ENCODE measurements at places on chromosomes 3 and 15.

GRCh38 chr3:108037770-108038169 lies 53.1 kb downstream of the CD47 start:
- no peak for DNase-seq

- no peak for DNase-seq
Observed at GRCh38 chr3:8492744-8493511, 8.7 kb upstream of the LMCD1 start.

DNA sequence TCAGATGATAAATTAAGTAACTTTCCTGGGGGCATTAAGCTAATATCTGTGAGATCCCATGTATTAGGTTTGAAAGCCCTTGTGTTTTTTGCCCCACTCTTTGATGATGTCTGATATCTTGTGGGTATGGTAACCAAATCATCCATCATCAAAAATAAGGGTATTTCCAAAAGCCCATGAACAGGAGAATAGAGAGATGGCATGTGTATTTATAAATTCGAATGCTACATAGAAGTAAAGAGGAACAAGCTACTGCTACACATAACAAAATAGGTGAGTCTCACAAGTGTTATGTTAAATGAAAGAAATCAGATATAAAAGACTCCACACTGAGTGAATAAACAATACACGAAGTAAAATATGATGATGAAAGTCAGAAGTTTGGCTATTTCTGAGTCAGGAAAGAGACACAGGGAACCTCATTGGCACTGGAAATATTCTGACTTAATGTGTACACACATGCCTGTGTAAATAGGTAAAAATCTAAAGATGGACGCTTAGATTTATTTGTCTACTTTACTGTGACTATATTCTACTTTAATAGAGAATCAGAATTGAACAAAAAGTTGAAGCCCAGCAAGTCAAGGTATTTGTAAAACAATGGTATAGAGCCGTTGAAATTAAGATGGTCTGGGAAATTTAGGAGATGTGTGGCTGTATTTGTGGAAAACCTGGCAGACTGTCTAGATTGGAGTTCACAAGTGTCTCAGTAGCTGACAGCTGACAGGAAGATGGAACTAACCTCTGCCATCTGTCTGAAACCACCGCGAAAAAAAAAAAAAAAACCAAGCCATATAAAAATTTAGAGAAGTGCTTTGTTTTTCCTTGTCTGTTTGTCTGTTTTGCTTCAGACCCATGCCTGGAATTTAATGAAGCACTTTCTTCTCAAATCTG lies 111.0 kb upstream of the TGFBR2 start:
- no peak for DNase-seq

DNA sequence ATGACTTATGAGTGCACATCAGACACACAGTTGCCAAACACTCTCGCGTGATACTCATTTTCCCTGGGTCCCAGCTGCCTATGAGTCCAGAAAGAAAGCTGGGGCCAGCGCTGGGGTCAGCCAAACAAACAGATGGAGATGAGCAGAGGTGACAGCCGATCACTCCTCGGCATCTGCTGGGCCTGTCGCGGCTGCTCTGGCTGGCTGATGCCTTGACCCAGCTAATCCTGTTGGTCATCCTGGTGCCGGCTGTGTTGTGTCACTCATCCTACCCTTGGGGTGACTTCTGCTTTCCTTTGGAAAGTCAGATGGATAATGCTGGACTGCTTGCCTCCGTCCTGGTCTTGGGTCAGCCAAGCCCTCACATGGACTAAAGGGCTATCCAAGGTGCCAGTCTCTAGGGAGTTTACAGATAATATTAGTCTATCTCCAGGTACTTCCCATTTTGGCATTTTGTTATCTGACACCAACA lies 105.3 kb upstream of the PDZRN3 start:
- DNase-seq = no peak

GRCh38 chr3:128859630-128860029 lies 19.8 kb upstream of the ACAD9 start:
- no peak for DNase-seq

DNA sequence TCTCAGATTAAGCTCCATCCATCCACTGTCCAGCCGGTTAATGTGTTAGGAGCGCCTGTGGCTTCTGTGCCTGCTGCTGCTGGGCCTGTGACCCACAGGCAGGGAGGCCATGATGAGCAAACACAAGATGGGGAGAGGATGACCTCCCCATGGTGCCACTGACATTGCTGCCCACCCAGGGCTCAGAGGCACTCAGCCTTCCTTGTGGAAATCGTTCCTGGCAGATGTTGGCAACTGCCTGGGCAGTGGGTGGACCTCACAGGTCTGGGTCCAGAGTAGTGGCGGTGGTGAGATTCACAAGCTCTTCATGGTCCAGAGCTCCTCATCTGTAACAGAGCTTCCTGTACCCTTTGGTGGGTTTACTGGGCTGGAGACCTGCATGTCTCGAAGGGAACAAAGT lies 38.6 kb downstream of the SCN5A start:
- DNase-seq = no peak

- DNase-seq = no peak
Observed at GRCh38 chr3:46299608-46300460, 54.1 kb upstream of the CCR2 start.

DNA sequence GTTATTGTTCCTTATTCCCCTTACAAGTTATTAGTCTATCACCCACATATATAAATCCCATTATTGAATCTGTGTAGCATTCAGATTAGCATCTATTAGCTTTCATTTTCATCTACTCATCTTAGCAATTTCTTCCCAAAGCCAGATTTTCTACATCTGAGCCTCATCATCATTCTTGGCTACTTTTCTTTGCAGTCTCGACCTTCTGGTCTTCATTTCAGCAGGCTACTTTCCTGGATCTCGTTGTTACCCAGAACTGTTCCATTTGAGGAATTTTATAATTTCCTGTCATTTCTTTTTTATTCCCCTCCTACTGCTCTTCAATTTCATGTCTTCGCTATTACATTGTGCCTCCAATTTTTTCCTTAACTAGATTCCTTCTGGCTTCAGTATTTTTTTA lies 51.8 kb downstream of the SPRED1 start:
- no peak for DNase-seq

DNA sequence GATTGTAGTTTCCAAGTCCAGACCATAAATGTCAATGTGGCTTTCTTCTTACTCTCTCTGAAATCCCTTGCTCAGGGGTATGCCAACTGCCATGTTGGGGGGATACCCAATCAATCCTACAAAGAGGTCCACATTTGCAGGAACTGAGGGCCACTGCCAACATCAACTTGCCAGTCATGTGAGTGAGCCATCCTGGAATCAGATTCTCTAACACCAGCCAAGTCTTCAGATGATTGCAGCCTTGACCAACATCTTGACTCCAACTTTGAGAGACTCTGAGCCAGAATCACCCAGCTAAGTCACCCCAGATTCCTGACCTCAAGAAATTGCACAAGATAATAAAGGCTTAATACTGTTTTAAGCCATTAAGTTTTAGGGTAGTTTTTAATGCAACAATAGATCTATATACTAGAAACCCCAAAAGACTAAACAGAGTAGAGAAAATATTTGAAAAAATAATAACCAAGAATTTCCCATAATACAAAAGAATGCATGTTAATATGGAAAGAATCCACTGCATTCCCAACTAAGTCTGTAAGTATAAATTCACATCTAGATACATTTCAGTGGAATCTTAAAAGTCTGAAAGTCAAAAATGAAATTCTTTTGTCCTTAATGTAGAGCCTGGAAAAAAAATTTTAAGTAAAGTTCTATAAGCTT lies 22.4 kb downstream of the ISG20 start:
- DNase-seq = no peak

DNA sequence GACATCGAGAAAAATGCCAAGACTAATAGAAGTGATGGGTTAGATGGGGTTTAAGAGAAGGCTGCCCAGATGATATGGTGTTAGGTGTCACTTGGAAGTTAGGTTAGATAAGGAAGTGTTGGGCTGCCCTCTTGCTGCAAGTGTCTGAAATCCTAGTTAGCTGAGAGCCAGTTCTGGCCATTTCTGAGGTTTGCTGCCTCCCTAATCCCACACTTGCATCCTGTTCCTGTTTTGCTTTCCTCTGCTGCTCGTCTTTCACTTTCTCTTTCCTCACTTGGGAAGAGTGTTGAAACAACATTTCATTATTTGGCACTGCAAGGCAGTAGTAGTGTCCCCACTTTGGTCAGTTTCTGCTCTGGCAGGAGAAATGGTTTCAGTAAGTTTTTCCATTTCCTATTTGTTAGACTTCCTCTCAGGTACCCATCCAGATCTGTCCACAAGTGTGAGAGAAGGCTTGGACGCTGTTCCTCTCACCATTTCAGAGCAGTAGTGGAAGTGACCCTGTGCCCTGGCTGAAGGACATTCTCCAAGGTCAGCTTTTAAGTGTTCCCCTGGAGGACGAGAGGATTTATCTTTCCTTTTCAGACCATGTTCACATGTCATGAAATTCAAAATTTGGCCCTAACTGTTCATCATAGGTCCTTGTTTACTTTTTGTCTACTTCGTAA lies 93.3 kb downstream of the ADAMTSL3 start:
- no peak for DNase-seq

GRCh38 chr3:122014741-122015140 lies 7.3 kb downstream of the ILDR1 start:
- no peak for DNase-seq

GRCh38 chr3:22994781-22995180 lies 208.3 kb upstream of the UBE2E2 start:
- no peak for DNase-seq

DNA sequence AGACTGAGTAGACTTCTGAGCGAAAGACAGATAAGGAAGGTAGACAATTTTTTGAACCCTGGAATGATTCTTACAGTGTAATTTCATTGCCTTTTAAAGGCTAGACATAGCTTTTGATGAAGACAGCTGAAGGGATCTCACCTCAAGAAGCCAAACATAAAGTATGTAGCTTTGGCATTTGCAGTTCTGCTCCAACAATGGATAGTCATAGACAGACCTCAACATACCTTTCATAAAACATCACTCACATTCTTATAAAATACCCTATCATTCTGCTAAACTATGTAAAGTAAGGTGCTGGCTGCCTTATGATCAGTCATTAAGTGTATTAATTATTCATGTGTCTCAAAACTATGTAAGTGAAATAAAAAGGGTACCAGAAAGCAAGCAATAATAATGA lies 70.0 kb downstream of the UBE3A start:
- DNase-seq = no peak

DNA sequence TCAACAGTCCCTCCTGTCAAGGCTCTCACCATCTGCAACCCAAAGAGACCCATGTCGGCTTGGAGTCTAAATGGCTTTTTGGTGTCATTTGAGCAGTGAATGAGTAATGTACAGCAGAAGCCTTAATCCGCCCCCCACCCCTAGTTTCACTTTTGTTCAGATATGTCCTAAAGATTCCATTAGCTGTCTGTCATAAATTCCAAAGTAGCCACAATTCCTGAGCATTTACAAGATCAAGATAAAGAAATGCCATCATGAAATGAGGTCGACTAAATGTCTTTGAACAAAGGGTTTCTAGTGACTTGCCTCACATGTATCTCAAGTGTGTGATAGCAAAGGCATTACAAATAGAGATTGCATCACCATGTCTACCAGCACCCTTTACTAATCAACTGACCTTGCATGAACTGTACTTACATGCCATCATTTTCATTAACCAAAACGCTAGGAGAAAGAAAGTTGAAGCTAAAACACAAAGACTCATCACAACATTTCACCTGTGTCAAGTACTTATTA lies 123.8 kb upstream of the PHLDB2 start:
- DNase-seq = no peak

DNA sequence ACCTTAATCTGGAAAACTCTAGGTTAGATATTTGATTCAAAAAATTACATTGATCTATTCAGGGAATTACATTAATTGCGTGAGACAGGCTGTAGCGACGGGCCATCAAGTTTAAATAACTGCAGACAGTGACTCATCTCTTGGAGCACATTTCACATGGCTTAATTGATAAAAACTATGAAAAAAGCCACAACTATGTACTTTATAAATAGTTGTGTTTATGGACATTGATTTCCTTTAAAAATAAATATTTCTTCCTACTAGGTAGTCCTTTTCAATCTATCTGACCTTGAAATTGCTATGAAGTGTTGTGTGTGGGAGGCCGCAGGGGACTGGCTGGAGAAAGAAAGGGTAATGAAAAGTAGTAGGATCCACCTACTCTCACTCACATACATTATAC lies 157.8 kb downstream of the IL1RAP start:
- no peak for DNase-seq

DNA sequence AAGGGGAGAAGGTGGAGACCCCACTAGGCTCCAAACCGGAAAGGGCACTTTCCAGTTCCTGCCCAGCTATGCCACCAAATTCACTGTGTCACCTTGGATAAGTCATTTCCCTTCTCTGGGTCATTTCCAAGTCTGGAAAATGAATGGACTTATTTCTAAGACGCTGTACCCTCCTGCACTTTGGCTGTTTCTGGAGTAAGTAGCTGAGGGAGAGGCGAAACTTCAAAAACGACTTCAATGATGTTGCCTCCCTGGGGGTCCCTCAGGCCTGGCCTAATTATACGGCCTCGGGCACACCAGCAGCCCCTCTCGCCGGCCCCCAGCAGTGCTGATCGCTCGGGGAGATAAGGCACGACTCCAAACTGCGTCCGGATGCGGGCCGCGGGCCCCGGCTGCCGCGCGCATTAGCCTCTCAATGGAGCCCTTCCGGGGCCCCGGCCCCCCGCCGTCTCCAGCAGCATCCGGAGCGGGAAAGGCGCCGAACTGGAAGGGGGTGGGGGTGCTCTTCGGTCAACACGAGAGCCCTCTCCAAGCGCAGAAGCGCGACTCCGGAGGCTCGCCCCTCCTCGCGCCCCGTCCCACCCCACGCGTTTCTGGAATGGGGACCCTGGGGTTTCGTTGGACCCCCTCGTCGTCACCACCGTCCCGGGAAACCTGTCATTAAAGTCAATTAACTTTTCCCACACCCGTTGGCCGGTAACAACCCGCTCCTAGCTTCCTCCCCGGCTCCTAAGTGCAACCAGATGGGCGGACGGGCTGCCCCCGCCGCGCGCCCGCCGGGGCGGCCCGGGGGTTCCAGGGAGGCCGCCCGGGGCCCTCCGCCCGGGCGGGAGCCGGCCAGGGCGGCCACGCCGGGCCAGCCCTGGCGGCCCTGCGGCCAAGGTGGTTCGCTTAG lies 4.8 kb downstream of the HES1 start:
- DNase-seq = peak; percentile 43
